Fibroblast of lung (primary cell): ENCODE measurements at places on chromosomes 7 and 10. TPM values are rescaled to one million over a fixed set of nuclear protein-coding genes. Genes with fewer than 3 reads are reported as not detected.
A peak's percentile ranks its signal among the peaks of the same experiment; 100 is the strongest.

DNA sequence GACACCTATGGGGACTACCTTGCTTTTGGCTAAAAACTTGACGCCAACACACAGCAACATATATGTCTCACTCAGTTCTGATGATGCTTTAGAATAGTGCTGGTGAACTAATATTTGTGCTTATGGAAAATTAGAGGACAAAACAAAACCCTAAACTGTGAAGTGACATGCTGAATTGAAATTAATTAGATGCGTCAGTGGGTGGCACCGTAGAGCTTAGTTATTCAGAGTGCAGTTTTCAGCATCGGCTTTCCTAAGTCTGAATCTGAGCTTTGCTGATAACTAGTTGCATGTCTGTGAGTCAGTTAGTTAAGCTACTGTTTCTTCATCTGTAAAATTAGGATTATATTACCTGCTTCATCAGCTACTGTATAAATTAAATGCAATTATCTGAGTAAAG, 245.0 kb upstream of the SORCS1 start:
- H3K4me1 ChIP-seq: no peaks in the 10 kb centered on the region
- H3K27me3 ChIP-seq: no peaks in the 10 kb centered on the region
- H3K27ac ChIP-seq: no peak overlapping the region
- DNase-seq: peak; percentile 23
- H3K4me3 ChIP-seq: no peak overlapping the region

GRCh38 chr7:69434398-69434815, 163.9 kb upstream of the AUTS2 start:
- no peaks in the 10 kb centered on the region for H3K27me3 ChIP-seq
- no peaks in the 10 kb centered on the region for H3K4me1 ChIP-seq
- DNase-seq: no peak
- no peak overlapping the region for H3K27ac ChIP-seq
- no peak overlapping the region for H3K4me3 ChIP-seq

DNA sequence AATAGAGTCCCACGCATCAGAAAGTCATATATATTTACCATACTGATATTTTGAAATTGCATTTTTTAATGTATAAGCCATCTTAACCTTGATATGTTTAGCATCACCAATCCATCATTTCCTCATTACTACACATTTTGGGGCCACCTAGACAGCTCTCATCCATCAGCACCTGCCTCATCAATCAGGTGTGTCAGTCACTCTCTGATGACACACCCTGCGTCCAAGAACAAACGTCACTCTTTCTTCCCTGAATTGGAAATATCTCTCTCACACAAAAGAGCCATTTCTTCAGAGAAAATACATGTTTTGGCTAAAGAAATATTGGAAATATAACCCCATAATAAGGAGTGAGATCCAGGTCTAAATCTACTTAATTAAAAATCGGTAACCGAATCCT, 38.9 kb upstream of the RSU1 start:
- H3K36me3 ChIP-seq: no peaks in the 10 kb centered on the region
- no peaks in the 10 kb centered on the region for H3K4me1 ChIP-seq
- H3K27ac ChIP-seq: no peak overlapping the region
- H3K4me3 ChIP-seq: no peak overlapping the region

FAM237B gene
- 0.03 TPM in 1 of 2 replicates, not detected in the other for polyA plus RNA-seq

GRCh38 chr7:31192986-31193385, 140.9 kb downstream of the ADCYAP1R1 start:
- no peak overlapping the region for H3K4me3 ChIP-seq
- peak; percentile 38 for DNase-seq
- H3K27ac ChIP-seq: no peak overlapping the region
- no peaks in the 10 kb centered on the region for H3K4me1 ChIP-seq

- H3K27ac ChIP-seq: no peak overlapping the region
- H3K36me3 ChIP-seq: no peaks in the 10 kb centered on the region
- H3K4me1 ChIP-seq: peaks cover 25% of the 10 kb centered on the region
- no peak overlapping the region for H3K4me3 ChIP-seq
- DNase-seq: no peak
- no peaks in the 10 kb centered on the region for H3K27me3 ChIP-seq
These were observed 36.1 kb downstream of the UBTD1 start for GRCh38 chr10:97534746-97535367.

GRCh38 chr7:15836651-15837050, 150.2 kb upstream of the MEOX2 start:
- H3K36me3 ChIP-seq: no peaks in the 10 kb centered on the region
- no peaks in the 10 kb centered on the region for H3K27me3 ChIP-seq
- no peak overlapping the region for H3K4me3 ChIP-seq
- no peak for DNase-seq

DNA sequence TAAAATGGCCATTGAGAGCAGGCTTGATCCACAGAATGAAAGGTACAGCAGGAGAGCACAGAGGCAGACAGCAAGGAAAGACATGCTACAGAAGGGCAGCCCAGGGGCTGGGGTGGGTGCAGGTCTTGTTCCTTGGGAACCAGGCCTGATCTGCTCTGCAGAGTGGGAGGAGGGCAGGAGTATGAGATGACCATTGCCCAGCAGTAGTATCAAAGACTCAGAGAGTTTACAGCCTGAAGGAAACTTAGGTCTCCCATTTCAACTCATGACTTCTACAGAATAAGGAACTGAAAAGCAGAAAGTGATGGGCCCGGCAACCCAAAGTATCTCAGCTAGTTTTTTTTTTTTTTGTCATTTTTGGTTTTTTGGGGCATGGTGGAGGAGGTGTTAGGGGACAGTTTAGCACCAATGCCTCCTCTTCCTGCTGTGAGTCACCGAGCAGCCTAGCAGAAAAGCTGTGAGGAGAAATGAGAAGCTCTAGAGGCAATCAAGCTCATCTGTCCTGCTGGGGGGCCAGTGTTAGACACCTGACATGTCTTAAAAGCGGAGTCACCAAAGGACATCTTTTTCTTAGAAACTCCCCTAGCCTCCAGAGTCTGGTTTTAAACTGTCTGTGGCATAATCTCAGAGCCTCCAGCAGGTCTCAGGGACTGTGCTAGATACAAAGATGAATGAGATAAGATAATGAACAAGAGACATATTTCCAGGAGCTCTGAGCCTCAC, 34.3 kb upstream of the HERPUD2 start:
- H3K4me3 ChIP-seq: no peak overlapping the region
- H3K36me3 ChIP-seq: no peaks in the 10 kb centered on the region
- no peak overlapping the region for H3K27ac ChIP-seq
- H3K27me3 ChIP-seq: peaks cover 5% of the 10 kb centered on the region

DNA sequence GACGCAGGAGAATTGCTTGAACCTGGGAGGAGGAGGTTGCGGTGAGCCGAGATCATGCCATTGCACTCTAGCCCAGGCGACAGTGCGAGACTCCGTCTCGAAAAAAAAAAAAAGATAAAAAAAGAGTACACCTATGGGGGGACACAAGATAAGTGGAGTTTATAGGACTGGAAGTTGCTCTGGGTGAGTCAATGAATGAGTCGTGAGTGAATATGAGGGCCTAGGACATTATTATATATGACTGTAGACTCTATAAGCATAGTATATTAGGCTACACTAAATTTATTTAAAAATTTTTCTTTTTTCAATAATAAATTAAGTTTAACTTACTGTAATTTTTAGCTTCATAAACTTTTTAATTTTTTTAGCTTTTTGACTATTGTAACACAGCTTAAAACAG, 19.4 kb upstream of the SGCE start:
- H3K4me1 ChIP-seq: no peaks in the 10 kb centered on the region
- no peaks in the 10 kb centered on the region for H3K36me3 ChIP-seq
- H3K4me3 ChIP-seq: no peak overlapping the region
- no peaks in the 10 kb centered on the region for H3K27me3 ChIP-seq
- H3K27ac ChIP-seq: no peak overlapping the region

TMEM176A gene
- polyA plus RNA-seq: 0.12 and 0.38 TPM in 2 replicates

SPDYE2 gene
- polyA plus RNA-seq: not detected in 2 replicates

DNA sequence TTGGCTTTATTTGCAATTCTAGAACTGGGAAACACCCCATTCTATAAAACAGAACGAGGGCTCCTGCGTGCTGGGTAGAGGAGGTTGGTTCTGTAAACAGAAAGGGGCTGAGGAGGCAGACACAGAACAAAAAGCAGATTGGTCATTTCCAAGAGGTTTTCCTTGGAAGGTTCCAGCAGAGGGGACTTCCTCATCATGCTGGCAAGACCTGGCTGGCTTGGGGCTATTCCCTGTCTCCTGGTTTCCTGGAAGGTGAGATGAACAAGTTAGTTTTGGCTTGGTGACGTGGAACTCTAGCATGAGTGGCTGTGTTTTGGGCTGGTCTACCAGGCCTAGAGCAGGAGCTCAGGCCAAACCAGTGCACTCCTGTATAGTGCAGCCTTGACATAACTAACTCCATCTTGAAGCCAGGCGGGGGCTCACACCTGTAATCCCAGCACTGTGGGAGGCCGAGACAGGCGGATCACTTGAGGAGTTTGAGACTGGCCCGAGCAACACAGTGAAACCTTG, 26.1 kb upstream of the DNAJB6 start:
- no peaks in the 10 kb centered on the region for H3K36me3 ChIP-seq
- peak; percentile 50 for DNase-seq
- peaks cover 18% of the 10 kb centered on the region for H3K4me1 ChIP-seq
- H3K4me3 ChIP-seq: no peak overlapping the region

DNA sequence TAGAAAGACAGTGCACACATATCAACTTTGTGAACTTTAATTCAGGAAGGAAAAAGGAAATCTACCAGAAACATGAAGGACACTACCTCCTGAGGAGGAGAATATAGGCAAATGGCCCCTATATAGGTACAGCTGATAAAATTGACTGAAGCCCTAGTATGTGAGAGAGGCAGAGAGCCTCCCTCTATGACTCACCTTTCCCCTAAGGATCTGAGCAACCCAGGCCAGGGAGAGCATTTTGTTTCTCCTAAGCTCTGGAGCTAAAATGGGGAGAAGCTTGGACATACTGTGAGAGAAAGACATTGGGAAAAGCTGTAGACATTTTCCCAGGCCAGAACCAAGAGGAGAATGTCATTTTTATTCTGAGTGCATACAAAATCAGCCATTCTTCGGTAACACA, 303.5 kb downstream of the AHR start:
- no peaks in the 10 kb centered on the region for H3K27me3 ChIP-seq
- H3K4me3 ChIP-seq: no peak overlapping the region
- no peak overlapping the region for H3K27ac ChIP-seq
- H3K4me1 ChIP-seq: peaks cover 3% of the 10 kb centered on the region
- no peaks in the 10 kb centered on the region for H3K36me3 ChIP-seq
- no peak for DNase-seq

DNA sequence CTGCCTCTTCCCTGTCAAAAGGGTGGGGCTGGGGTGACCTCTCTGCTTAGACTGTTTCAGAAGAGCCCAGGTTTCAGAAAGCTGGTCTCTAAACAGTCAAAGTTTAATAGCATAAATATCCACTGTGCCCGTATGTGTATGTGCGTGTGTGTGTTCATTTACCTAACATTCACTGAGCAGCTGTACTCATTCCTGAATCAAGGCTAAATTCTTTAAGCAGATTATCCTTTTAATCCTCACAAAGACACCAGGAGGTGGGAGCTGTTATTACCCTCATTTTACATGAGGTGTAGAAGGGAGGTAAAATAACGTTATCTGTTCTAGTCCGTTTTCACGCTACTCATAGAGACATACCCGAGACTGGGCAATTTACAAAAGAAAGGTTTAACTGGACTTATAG, 72.2 kb downstream of the RSU1 start:
- H3K27ac ChIP-seq: no peak overlapping the region
- no peak for DNase-seq
- H3K27me3 ChIP-seq: no peaks in the 10 kb centered on the region
- no peak overlapping the region for H3K4me3 ChIP-seq
- no peaks in the 10 kb centered on the region for H3K36me3 ChIP-seq
- no peaks in the 10 kb centered on the region for H3K4me1 ChIP-seq

- peak overlapping the region; percentile 88 for H3K4me3 ChIP-seq
- peak overlapping the region; percentile 65 for H3K27ac ChIP-seq
- H3K4me1 ChIP-seq: peaks cover 3% of the 10 kb centered on the region
- H3K27me3 ChIP-seq: no peaks in the 10 kb centered on the region
These were observed 535 bp downstream of the BTRC start for GRCh38 chr10:101354328-101355071.

GRCh38 chr7:30888747-30889146, 22.9 kb upstream of the AQP1 start:
- no peaks in the 10 kb centered on the region for H3K36me3 ChIP-seq
- no peak overlapping the region for H3K27ac ChIP-seq
- no peaks in the 10 kb centered on the region for H3K27me3 ChIP-seq
- peaks cover 20% of the 10 kb centered on the region for H3K4me1 ChIP-seq

KEL gene
- polyA plus RNA-seq: 0.05 TPM in 1 of 2 replicates, not detected in the other

DNA sequence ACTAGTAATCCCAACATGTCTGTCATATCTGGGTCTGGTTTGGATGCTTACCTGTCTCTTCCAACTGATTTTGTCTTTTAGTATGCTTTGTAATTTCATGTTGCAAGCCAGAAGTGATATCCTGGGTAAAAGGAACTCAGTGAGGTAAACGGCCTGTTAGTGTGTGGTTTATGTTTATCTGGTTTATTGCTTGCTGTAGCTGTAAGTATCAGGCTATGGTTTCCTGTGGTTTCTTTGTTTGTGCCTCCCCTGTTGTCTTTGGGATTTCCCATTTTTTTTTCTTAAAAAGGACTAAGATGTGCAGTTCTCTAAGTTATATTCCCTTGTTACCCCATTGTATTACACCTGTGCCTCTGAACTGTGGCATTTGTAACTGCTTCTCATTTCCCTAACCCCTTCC, 323.5 kb upstream of the POM121L12 start:
- no peaks in the 10 kb centered on the region for H3K4me1 ChIP-seq
- no peaks in the 10 kb centered on the region for H3K36me3 ChIP-seq
- DNase-seq: no peak
- no peaks in the 10 kb centered on the region for H3K27me3 ChIP-seq
- no peak overlapping the region for H3K4me3 ChIP-seq

GIMAP2 gene
- polyA plus RNA-seq: 0.54 and 1.4 TPM in 2 replicates

GARIN1A gene
- 0.46 and 0.52 TPM in 2 replicates for polyA plus RNA-seq

- no peaks in the 10 kb centered on the region for H3K27me3 ChIP-seq
- H3K4me1 ChIP-seq: peaks cover 4% of the 10 kb centered on the region
- no peaks in the 10 kb centered on the region for H3K36me3 ChIP-seq
- no peak overlapping the region for H3K27ac ChIP-seq
- no peak overlapping the region for H3K4me3 ChIP-seq
These were observed 291.3 kb upstream of the ZMIZ1 start for GRCh38 chr10:78777466-78777865.

TMEM213 gene
- polyA plus RNA-seq: not detected in 2 replicates

DNA sequence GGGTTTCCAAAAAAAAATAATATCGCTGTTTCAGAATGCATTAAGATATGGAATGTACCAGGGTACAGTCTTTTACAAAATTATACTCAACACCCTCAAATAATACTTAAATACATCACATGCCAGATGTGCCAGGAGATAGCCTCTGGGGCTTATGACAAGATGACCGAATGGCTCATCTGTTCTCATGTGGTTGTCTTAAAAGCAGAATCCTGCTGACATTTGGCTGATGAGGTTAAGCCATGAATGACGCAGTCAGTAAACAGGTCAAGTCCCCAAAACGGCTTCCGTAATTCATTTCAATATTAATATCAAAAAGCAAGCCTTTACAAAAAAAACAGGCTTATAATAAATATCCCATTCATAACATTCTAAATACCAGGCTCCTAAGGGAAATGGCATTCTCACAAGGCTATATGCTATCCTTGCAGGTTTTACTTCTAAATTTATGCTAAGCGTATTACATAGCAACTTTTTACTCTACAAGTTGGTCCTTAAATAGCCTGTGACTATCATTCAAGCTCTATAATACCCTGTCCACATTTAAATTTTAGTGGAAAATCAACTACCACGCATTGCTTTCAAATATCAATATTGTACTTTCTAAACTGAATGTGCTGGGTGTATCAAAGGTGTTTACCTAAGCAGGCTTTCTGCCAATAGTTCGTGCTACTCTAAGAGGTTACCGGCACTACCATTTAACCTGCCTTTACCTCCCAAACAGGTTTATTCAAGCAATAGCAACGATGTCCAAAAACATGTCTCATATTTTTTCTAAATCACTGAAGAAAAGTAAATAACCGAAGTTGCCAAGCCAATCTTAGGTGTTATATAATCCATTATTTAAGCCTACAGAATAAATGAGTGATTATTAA, 15.6 kb downstream of the SMURF1 start:
- peaks cover 26% of the 10 kb centered on the region for H3K4me1 ChIP-seq
- no peaks in the 10 kb centered on the region for H3K27me3 ChIP-seq
- DNase-seq: no peak

HTR5A gene
- not detected in 2 replicates for polyA plus RNA-seq
